ENCODE measurements at places on chromosomes 4 and X. TPM values are rescaled to one million over a fixed set of nuclear protein-coding genes. Genes with fewer than 3 reads are reported as not detected.

The PTPN13 gene
- total RNA-seq: 50.3 TPM

The PAGE2 gene
- total RNA-seq: not detected

The TRPC3 gene
- not detected for total RNA-seq

The GPR50 gene
- 1.00 TPM for total RNA-seq

The ARHGAP36 gene
- total RNA-seq: not detected

GRCh38 chr4:153332936-153333335, 11.6 kb upstream of the MND1 start:
- DNase-seq: no peak

GRCh38 chrX:57587607-57588006, 4.2 kb upstream of the ZXDB start:
- no peak for DNase-seq

DNA sequence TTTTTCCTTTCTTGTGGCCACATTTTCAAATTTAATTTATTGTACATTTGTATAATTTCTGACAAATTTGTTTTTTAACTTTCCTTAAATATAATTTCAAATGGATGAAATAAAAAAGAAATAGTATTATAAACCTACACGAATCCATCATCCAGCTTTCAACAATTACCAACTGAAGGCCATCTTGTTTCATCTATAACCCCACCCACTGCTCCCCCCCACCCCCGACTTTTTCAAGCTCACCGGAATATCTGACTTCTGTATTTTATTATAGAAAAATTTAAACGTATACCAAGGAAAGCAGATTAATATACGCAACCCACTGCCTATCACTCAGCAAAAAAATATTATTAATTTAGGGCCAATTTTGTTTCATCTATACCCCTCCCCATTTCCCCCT, 1.1 kb downstream of the MORF4L2 start:
- DNase-seq: no peak

DNA sequence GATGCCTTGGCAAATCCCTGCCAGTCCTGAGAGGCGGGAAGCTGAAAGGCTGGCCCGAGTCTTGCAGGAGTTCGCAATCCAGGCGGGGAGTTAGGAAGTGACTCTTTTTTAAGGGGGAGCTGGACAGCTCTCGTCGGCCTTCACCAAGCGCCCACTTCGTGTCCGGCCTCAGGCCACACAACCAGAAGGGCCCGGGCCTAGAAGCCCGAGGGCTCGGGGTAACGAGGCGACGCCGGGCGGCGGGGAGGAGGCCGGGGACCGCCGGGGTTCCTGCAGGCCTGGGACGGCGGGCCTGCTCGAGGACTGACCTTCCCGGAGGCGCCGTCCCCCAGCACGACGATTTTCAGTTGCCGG, 395 bp downstream of the RAB28 start:
- DNase-seq: peak; percentile 78

DNA sequence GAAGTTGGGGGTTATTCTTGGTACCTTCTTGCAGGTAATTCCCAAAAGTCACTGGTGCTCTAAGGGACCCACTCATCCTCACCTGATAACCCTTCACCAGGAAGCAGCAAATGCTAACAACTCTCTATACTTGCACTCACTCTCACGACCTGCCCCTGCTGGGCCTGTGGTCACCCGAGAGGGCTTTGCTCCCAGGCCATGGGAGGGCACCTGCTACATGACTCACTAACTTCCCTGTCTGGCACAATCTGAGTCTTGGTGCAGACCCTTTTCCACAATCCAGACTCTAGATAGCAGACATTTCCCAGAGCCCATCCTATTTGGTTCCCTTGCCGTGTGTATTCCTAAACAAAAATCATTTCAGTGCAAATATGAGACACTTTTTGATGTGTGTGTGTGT, 403.8 kb upstream of the FAT1 start:
- DNase-seq: no peak

GRCh38 chrX:42484233-42484632, 293.7 kb downstream of the PPP1R2C start:
- DNase-seq: no peak

- peak; percentile 30 for DNase-seq
These were observed 15.1 kb downstream of the LAMP2 start for GRCh38 chrX:120453985-120454384.

DNA sequence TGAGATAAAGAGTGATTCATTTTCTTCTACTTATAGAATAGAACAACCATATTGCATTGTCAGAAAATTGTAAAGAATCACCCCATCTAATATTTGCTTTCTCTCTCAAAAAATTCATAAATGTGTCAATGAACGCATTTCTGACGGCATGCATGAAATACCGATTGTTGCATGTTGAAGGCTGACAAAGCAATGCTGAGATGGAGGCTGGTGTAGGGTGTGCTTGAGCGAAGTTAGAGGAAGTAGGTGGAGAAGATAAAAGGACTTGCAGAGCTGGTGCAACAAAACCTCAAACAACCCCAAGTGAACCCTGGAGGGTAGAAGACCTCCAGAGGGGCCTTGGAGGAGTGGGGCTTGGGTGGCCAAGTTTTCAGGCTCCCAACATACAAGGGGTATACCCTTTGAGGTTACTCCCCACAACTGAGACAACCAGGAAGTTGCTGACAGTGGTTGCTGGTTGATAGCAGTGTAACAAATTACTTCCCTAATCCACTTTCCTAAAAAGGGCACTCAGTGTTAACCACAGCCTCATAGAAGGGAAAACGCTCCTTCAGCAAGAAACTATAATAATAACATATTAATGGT, 452.7 kb downstream of the NLGN4X start:
- DNase-seq: no peak

Measured in astrocyte (in vitro differentiated cells and primary cell).